ENCODE measurements at places on chromosomes 4 and X.

GRCh38 chr4:81676537-81676936 is 204.8 kb upstream of the RASGEF1B start:
- DNase-seq, result no peak

GRCh38 chrX:37745354-37745753 is 34.5 kb upstream of the CYBB start:
- peak; percentile 72 for DNase-seq

DNA sequence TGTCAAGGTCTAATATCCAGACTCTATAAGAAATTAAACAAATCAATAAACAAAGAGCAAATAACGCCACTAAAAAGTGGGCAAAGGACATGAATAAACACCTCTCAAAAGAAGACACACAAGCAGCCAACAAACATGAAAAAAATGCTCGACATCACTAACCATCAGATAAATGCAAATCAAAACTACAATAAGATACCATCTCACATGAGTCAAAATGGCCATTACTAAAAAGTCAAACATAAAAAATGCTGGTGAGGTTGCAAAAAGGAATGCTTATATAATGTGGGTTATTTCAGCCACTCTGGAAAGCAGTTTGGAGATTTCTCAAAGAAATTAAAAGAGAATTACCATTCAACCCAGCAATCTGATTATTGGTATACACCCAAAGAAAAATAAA is 481.1 kb downstream of the STPG2 start:
- no peak for DNase-seq

DNA sequence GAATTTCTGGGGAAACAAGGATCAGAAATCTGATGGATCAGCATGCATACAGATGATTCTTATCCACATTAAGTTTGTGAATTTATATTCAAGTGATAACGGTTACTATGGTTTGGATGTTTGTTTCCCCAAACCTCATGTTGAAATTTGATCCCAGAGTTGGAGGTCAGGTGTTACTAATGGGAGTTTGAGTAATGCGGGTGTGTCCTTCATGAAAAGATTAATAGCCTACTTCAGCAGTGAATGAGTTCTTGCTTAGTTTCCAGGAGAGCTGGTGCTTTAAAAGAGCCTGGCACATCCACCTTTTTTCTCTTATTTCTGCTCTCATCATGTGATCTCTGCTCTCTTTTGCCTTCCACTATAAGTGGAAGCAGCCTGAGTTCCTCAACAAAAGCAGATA is 712.4 kb downstream of the IL1RAPL1 start:
- no peak for DNase-seq

- DNase-seq, result no peak
Observed at GRCh38 chrX:76657499-76657898, 230.0 kb downstream of the MAGEE1 start.

DNA sequence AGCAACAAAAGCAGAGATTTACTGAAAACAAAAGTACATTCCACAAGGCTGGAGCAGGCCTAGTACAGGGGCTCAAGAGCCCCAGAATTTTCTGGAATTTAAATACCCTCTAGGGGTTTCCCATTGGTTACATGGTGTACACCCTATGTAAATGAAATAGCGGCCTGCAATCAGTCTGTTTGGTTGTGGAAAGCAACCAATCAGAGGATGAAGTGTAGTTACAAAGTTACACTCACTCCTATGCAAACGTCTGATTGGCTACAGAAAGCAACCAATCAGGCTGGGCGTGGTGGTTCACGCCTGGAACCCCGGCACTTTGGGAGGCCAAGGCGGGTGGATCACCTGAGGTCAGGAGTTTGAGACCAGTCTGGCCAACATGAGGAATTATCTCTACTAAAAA is 13.8 kb upstream of the TXLNG start:
- DNase-seq, result no peak

GRCh38 chr4:101162990-101163380 is 184.3 kb downstream of the PPP3CA start:
- no peak for DNase-seq

DNA sequence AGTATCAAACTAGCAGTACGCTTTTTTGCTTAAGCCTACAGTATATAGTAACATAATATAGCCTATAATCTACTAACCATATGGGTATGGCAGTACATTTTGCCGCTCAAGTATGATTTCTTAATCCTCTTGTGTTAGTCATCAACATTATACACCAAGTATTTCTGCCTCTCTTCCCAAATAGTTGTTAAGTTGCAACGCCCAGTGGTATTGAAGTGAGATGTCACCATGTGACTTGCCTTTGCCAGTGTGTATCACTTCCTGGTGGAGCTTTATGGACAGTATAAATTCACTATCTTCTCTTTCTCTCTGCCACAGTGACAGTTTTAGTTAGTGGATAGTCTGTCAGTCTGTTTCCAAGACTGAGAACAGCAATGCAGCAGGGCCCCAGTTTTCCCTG is 535.5 kb downstream of the PDHA2 start:
- DNase-seq, result no peak

DNA sequence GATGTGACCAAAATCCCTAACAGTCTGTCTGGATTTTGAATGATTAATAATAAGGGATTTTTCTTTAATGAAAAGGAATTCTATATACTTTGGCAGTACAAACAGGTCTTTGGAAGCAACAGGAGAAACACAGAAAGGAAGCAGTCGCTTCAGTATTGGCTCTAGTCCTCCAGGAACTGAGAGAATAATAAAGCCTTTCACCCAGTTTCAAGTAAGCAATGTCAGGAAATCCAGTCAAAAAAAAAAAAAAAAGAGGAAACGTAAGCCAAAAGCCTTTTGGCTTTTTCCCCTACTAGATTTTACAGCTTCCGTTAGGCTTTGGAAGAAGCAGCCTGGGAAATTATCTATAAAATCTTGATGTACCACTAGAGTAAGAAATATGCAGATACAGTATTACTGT is 61.7 kb upstream of the HDAC8 start:
- DNase-seq, result no peak

GRCh38 chrX:12885508-12885907 is 18.6 kb downstream of the TLR7 start:
- DNase-seq, result no peak

DNA sequence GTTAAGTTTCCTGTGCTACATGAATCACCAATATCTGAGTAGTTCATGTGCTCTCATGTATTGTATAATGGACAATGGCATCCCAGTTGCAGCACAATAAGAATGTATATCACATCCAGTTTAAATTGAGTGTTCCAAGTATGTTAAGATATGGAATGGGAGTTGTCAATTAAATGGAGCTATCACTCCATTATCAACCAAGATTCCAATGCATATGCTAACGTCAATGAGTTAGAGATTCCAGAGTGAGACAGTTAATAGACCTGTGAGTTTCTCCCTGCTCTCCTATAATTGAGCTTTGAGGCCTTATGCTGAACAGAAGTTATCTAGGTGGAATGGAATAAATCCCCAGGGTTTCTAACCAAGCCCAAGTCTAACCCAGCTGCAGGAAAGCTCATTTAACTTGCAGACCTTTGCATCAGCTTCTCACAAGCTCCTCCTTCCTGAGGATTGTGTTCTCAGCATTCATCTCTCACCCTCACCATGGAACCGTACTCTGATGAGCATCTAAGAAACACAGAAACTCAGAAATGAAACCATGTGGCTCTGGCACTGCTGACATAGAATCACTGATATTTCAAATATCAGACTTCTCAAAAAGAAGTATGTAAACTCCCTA is 84.8 kb downstream of the TIGD2 start:
- DNase-seq, result no peak

GRCh38 chr4:105387466-105387865 is 86.4 kb downstream of the PPA2 start:
- DNase-seq, result no peak

GRCh38 chr4:71288875-71289274 is 49.9 kb upstream of the SLC4A4 start:
- no peak for DNase-seq

GRCh38 chrX:101163166-101163565 is 56.4 kb upstream of the DRP2 start:
- DNase-seq, result no peak

DNA sequence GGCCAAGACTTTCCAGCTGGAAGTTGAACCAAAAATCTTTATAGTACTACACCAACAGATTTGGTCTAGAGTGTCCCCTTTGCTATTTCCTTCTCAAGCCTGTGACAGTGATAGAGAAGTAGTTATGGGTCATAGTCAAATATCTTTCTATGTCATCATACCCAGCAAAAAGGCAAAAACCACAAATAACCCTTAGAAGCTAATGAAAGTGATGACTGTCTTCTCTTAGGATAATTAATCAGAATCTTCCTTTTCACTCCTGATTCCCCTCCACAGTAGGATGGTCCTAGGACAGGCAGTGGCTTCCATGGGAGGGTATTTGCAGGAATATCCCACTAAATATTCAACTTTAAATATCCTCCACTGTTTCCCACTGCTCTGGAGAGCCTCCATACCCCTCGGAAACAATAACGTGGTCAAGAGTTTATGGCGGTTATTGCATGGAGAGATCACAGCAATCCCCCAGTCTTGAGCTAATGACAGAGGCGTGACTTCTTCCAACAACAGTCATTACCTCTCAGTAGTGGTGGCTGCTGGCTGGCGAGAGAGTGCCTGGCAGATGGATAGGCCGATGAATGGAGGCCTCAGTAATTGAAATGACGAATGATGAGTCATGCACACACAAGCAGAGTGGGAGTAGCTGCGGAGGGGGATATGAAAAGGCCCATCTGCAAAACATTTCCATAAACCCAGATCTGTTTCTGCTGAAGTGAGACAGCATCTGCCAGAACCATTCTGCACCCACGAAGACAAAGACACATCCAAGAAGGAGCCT is 154.9 kb downstream of the STK32B start:
- peak; percentile 44 for DNase-seq

DNA sequence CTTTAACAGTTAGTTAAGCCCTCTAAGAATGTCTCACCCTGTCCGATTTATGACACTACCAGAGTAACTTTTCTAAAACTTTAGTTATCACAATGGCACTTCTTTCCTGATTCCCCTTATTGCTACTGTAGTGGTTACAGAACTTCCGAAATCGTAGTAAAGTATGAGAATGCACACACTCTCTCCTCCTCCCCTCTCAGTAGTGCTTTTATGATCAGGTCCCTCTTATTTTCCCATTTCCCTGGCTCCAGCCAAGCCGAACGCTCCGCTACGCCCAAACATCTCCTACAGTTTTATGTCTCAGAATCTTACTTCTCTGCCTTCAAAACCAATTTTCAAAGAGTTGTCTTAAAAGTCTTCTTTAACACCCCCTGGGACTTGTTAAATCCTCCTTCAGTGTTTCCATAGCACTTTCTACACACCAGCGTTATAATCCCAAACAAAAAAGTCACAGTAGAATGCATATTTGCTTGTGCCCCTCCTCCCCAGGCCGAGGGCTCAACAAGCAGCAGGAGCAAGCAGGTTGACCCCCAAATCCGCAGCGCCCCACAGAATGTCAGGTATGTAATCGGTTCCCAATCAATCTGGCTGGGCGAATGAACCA is 671 bp downstream of the HPF1 start:
- DNase-seq, result no peak

- DNase-seq, result no peak
Observed at GRCh38 chr4:101420661-101421060, 73.3 kb upstream of the PPP3CA start.

DNA sequence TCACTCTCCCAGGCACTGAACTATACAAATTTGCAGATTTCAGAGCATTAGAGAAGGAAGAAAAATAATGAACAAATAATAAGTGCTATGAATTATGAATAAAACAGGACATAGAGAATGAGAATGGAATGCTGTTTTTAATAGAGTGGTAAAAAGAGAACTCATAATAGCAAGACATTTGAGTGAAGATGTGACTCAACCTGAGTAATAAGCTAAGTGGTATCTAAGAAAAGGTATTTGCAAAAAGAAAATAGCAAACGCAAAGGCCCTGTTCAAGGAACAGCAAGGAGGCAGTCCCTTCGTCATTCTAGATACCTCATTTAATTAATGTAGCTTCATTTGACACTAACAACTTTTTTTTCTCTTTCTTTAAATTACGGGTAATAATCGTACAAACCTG is 1910.0 kb upstream of the TENM3 start:
- no peak for DNase-seq

DNA sequence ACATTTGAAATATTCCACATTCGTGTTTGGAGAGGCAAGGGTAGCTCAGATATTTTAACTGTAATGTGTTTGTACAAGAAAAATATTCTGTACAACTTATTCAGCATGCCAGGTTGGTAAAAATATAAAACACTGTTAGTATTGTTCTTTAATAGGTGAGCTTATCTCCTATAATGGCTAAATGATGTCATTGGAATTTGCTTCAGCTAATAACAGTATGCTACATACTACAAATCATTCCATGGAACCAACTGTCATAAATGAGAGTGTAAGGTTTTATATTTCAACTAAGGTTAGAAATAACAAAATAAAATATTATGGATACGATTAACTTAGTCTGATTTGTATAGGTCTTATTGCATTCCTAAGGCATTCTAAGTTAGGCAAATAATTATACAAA is 206.6 kb downstream of the ADGRL3 start:
- no peak for DNase-seq

DNA sequence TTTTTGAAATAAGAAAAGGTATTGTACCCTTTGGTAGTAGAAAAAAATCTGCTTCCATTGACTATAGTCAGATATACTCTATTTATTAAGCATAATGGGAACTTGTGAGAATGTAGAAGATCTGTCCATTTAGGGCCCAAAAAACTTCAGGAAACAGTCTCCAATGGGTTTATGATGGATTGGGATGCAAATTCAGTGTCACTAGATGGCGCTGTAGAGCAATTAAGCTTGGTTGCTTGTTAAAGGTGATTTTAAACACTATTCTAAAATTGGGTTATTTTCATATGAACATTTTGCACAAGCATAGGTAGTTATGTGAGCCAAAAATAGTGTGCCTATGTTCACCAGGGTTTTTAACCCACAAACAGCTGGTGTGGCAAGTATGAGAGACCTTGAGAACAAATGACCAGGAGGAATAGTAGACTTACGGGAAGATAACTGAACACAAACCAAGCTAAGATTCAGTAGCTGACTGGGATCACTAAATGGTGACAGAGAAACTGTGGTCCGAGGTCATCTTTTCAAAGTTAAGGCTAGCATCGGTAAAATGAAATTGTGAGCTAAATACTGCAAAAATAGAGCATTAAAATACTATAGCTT is 80.3 kb upstream of the LSM6 start:
- DNase-seq, result no peak

- no peak for DNase-seq
Observed at GRCh38 chr4:141684785-141685184, 48.4 kb downstream of the IL15 start.

DNA sequence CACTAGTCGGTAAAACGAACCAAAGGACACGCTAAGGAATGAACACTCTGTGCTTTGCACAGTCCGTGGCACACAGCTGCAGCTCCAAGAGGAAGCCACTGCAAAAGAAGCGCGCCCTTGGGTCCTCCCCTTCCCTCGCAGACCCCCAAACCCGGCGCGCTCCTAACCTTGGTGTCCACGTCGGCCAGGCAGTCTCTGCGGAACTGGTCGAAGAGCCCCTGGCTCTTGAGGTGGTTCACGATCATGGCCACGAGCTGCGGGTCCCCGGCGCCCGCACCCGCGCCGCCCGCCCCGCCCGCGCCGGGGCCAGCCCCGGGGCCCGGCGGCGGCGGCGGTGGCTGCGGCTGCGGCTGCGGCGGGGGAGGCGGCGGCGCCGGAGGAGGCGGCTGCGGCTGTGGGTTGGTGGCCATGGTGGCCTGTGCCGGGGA is 333 bp downstream of the BOD1L1 start:
- no peak for DNase-seq

Measured in substantia nigra (tissue), 51 donors.